ENCODE measurements at places on chromosomes 6 and 20.

DNA sequence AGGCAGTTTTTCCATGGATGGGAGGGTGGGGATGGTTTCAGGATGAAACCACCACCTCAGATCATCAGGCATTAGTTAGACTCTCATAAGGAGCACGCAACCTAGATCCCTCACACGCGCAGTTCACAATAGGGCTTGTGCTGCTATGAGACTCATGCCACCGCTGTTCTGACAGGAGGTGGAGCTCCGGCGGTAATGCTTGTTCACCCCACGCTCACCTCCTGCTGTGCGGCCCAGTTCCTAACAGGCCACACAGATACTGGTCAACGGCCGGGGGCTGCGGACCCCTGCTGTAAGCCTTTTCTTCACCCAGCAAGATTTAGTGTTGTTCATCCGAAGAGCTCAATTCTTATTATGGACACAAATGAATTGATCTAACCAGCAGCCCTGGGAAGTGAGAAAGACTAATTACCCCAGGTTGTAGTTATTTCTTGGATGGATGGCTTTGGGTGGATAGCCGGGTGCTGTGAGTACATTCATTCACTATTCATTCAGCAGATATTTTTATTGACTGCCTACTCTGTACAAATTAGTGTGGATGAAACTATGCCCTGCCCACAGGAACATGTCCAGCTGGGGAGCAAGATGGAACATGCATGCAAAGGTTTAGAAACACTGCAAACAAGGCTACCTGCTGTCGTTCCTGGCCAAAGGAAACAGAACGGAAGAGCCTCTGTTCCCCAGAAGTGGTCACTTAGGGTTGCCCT, 57.2 kb downstream of the RIOK1 start:
- no peak for DNase-seq

DNA sequence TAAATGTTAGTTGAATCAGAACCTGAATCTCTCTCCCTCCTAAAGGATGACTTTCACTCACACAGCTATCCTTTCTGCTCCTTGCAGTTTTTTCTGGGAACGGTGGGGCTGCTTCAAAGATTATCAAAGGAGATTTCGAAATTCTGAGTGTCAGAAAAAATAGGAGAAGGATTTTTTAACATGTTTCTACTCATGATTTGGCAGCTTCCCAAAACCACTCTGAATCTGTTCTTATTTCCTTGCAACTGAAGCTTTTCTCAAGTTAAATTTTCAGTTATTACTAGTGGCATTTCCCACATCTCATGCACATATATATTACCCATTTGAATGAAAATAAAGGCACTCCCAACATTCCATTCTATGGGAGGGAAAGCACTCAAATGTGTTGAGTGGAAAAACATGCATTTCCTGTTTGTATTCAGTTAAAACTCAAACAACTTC, 123.6 kb downstream of the LCA5 start:
- no peak for DNase-seq

DNA sequence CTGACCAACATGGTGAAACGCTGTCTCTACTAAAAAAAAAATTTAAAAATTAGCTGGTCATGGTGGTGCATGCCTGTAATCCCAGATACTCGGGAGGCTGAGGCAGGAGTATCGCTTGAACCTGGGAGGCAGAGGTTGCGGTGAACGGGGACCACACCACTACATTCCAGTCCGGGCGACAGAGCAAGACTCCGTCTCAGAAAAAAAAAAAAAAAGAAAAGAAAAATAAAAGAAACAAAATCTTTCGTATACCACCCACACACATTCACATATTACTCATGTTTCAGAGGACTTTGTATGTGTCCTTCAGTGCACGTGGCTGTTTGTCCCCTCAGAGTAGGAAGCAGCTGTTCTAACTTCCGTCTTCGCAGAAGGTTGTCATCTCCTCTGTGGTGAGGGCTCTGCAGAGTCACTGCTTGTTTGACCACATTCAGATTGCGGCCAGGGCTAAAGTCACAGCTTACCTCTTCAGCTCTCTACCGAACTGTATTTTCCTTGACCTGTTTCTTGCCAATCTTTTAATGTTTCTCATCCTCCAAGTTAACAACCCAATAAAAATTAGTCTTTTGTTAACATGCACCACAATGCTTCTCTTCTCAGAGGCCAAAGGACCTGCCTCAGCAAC, 36.6 kb upstream of the HIVEP1 start:
- no peak for DNase-seq

- DNase-seq = no peak
Observed at GRCh38 chr20:859751-860231, 26.3 kb downstream of the FAM110A start.

DNA sequence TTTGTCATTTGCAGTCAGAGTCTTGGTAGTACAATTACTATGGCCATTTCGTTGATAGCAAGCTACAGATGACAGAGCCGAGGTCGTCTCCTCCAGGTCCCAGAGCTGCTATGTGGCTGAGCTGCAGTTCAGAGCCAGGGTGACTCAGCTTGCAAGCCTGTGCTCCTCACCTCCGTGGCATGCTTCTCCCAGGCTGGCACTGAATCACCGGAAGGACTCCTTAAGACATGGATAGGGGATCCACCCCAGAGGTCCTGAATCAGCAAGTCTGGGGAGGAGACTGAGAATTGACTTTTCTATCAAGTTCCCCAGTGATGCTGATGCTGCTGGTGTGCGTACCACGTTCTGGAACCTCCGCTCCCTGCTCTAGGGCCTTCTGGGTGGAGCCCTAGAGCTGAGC, 291.2 kb downstream of the CDH26 start:
- DNase-seq = no peak

DNA sequence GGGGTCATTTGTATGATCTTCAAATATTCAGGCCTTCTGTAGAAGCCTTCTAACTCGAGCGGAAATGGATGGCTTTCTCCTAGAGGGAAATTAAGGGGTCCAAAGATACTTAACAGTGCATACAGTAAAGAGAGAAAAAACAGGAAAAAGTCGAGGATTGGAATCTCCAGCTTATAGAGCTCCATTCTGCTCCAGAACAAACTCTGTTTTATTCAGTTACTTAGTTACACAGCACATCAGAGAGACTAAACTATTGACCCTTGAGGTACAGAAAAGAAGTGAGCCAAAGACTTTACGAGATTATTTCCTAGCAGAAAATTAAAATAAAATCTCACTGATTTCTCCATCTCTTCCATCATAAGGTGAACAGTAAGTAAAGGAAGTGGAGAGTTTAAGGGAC, 43.8 kb upstream of the DSE start:
- no peak for DNase-seq

GRCh38 chr6:100509101-100509500, 44.4 kb upstream of the SIM1 start:
- no peak for DNase-seq

DNA sequence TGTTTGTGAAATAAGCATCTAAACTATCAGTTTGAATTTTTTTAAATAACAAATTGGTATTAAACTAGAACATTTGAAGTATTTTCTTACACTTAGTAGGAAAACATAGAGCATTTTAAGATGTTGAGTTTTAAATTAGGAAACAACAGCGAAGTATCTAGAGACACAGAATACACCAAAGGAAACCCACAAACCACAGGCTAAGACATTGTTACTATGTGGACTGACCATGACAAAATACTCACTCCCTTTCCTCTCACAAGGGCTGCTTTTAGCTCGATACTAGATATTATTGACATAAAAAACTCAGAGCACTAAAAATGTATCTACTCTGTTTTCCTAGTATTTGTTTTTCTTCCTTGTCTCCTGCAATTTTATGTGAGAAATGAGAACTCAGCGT, 266.0 kb upstream of the CITED2 start:
- no peak for DNase-seq

- no peak for DNase-seq
Observed at GRCh38 chr6:54747955-54748354, 98.6 kb upstream of the FAM83B start.

GRCh38 chr20:1526896-1527295, 30.6 kb downstream of the SIRPD start:
- no peak for DNase-seq

GRCh38 chr6:22036699-22037098, 260.1 kb downstream of the PRL start:
- DNase-seq = no peak

DNA sequence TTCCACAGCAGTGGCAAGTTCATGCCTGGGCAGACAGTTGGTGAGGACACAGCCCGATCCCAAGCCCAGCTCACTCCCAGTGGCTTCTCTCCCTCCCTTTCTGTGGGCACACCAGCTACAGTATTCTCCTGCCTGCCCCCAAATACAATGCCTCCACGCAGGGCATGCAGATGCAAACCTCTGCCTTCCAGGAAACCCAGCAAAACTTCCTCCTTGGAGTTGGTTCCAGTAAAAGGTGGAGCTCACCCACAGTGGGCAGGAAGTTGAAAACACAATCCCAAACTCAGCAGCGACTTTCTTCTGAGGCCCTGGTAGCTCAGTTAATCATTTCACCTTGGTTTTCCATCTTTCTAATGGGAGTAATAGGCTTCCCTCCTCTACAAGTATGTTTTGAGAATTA, 93.7 kb downstream of the LY86 start:
- no peak for DNase-seq

GRCh38 chr20:39941245-39941644, 747.8 kb downstream of the MAFB start:
- no peak for DNase-seq

GRCh38 chr20:10591946-10592521, 81.8 kb downstream of the JAG1 start:
- no peak for DNase-seq

DNA sequence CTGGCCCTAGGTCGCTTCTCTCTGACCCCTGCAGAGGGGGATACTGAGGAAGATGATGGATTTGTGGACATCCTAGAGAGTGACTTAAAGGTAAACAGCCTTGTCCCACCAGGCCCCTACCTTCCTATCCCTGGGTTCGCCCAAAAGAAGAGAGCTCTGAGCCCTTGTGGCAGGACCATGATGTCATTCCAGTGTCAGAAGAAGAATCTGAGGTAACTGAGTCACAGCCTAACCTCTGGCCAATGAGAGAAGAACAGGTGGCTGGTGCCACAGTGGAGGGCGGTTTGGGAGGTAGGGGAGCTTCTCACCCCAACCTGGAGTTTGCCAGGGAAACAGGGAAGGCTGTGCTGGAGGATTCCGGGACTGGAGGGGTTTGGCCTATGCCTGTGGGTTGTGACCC, 5.2 kb downstream of the CDC25B start:
- no peak for DNase-seq

DNA sequence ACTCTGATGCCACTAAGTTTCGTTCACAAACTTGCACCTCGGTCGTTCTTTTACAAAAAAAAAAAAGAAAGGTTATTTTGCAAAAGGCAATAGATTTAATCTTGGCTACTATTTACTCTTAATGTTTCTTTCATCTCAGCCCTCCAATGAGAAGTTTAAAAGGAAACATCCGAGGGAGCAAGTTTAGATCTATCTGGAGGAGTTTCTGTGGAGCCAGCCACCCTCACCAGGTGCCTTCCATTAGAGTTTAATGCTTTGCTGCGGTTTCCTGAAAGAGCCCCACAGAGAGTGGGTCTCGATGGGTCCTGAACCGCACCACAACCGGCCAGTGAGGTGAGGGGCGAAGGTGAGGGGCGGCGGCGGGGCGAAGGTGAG, 632 bp downstream of the PRKN start:
- no peak for DNase-seq

- no peak for DNase-seq
Observed at GRCh38 chr6:71091956-71092355, 135.1 kb upstream of the B3GAT2 start.

GRCh38 chr6:21163110-21163837, 430.3 kb upstream of the SOX4 start:
- no peak for DNase-seq

GRCh38 chr6:15556711-15557110, 106.1 kb downstream of the DTNBP1 start:
- DNase-seq = no peak

DNA sequence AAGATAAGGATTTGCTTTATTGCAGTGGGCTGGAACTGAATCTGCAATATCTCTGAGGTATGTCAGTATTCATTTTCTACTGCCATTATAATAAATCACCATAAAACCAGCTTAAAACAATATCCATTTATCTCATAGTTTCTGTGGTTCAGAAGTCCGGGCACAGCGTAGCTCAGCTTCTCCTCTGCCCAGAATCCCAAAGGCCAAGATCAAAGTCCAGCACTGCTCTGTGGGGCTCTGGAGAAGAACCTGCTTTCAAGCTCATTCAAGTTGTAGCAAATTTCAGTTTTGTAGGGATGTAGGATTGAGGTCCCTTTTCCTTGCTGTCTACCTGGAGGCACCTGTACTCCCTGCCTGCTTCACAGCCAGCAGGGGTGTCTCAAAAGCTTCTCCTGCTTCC, 339.9 kb upstream of the AGPAT4 start:
- DNase-seq = no peak

DNA sequence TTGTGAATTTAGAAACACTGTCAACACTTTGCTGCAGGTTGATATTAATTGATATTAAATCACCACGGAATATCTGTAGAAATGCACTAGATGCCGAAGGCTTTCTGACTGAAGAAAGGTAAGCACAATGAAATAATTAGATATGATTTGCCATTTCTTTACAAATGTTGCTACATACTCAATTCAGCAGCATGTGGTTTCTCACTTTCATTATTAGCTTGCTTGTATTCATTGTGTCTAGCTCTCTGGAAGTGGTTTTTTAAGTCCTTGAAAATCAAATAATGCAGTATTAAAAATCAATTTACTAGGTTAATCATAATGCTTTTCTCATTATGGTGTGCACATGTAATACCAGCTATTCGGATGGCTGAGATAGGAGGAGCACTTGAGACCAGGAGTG, 231.3 kb upstream of the MARCKS start:
- no peak for DNase-seq

- DNase-seq = no peak
Observed at GRCh38 chr6:6714953-6715352, 126.4 kb downstream of the LY86 start.

DNA sequence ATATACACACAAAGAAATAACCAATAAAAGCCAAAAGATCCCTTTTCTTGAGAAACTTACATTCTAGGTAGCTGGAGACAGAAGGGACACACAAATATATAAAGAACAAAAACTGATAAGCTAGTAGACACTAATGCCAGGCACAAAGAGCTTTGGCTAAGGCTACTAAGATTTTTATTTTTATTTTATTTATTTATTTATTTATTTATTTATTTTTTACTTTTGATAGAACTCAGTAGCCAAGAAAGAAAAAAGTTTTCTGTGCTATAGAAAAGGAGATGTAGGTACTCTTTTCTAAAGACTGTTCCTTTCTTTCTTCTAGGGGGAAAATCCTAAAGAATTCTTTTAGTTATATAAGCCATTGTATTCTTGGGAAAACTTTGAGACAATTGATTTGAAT, 34.1 kb downstream of the THEMIS start:
- no peak for DNase-seq

GRCh38 chr6:68024570-68025269, 610.4 kb upstream of the ADGRB3 start:
- DNase-seq = no peak

DNA sequence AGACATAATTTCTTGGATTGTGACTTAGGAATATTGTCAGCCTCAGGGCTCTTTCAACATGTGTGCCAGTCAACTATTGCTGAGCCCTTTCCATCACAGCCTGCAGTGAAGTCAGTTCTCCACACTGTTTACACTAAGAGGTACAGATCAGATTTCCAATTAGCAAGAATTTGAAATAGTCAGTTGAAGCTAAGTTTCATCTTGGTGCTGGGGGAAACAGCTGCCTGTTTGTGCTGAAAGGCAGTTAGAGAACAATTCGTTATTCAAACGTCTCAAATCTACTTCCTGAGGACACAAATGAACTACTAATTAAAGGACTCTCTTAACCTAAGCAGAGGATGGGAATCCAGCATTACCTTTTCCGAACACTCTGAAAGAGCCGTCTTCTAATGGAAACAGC, 25.9 kb downstream of the ADGRF1 start:
- DNase-seq = no peak
